ENCODE measurements at places on chromosomes 12 and 14.

DNA sequence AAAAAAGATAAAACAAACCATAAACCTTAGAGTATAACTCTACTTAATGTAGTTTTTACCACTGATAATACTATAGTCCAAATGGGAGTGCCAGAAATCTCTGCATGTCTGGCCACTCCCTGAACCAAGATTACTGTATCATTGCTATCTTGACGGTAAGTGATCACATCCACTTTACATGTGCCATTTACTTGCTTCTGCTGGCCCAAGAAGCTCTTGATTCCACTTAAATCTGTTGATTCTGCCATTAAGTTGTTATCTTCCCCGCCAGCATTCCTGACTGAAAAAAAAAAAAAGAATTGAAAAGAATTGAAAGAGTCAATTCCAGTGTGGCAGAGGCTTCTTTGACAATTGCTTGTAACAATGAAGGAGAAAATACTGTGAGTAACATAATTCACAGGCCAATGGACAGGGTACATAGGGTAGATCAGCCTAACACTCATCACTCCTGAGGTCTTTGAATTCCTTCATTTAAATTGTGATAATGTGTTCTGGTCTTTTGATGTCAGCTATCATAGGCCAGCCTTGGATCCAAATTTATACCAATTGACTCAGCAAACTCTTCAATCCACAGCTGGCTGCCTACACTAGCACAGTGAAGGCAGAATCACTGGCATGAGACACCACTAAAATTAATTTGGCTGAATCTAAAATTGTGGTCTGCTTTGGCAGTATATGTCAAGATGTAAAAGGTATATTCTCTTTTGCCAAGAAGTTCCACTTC, 665.2 kb upstream of the FLRT2 start:
- DNase-seq, result no peak

- no peak for DNase-seq
Observed at GRCh38 chr12:120706029-120706428, 4.2 kb upstream of the UNC119B start.

- DNase-seq, result no peak
Observed at GRCh38 chr14:76100236-76100635, 51.5 kb upstream of the GPATCH2L start.

- DNase-seq, result peak; percentile 49
Observed at GRCh38 chr12:45670346-45671065, 59.0 kb upstream of the ARID2 start.

DNA sequence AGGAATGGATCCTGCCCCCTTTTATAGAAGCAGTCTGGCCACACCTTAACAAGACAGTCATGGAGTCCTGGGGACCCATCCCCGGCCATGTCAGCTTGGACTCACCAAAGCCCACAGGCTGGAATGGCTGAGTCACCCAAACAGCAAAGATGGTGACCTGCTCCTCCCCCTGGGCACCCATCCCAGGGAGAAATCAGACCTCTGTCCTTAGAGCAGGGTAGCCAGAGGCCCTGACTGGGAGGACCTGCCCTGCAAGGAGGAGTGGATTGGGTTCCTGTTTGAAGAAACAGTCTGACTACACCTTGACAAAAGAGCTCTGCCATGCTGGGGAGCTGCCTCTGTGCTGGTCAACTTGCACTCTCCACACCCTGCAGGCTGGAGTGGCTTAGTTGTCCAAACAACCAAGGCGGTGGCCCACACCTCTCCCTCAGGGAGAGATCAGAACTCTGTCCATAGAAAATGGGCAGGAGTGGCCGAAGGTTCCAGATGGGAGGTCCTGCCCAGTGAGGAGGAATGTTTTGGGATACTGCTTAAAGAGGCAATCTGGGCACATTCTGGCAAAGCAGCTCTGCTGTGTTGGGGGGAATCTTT, 16.6 kb downstream of the MGP start:
- DNase-seq, result no peak

- no peak for DNase-seq
Observed at GRCh38 chr12:119082496-119082895, 96.2 kb upstream of the HSPB8 start.

DNA sequence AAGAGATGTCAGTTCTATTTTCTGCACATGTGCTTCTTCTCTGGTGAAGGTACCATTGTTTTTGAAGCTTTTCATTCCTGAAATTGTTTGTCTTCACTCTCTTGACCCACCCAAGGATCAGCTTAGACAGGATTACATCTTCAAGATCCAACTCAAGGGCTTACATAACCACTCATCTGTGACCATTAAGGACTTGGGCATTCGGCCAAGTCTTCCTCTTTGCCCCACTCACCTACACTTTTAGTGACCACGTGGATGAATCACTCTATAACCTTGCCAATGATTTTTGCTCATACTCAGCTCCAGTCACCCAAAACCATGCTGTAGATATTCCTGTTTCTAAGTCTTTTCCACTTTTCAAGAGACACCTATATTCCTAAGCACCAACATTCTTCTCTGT, 36.5 kb upstream of the SSTR1 start:
- no peak for DNase-seq

- no peak for DNase-seq
Observed at GRCh38 chr12:122371475-122372045, 50.9 kb downstream of the CLIP1 start.

- no peak for DNase-seq
Observed at GRCh38 chr14:21018286-21018685, 6.6 kb downstream of the NDRG2 start.

DNA sequence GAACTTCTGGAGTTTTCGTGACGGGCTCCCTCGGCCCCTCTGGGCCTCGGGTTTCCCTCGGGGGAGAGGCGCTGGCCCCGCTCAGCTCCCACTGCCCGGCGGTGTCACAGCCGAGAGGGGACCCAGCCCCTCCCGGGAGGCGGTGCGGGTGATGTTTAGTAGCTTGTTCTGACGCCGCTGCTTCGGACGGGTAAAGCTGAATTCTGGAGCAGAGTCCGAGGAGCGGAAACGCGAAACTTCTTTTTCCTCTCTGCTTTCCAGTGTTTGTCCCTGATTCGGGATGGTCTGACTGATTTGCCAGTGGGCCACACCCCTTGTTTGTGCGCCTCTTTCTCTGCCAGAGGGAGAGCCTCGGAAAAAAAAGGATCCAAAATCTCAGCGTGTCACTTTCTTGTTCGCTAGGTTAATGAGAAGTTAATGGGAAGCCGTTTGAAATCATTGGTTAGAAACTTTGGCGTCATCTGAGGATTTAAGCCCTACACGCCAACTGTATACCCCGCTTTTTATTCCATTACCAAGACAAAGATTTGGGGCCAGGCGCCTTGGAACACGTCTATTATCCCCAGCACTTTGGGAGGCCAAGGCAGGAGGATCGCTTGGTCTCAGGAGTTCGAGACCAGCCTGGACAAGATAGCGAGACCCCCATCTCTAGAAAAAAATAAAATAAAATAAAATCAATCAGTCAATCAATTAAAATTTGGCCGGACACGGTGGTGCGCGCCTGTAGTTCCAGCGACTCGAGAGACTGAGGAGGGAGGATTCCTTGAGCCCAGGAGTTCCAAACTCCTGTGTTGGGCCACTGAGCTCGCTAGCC, 756 bp downstream of the TULP3 start:
- DNase-seq, result no peak

DNA sequence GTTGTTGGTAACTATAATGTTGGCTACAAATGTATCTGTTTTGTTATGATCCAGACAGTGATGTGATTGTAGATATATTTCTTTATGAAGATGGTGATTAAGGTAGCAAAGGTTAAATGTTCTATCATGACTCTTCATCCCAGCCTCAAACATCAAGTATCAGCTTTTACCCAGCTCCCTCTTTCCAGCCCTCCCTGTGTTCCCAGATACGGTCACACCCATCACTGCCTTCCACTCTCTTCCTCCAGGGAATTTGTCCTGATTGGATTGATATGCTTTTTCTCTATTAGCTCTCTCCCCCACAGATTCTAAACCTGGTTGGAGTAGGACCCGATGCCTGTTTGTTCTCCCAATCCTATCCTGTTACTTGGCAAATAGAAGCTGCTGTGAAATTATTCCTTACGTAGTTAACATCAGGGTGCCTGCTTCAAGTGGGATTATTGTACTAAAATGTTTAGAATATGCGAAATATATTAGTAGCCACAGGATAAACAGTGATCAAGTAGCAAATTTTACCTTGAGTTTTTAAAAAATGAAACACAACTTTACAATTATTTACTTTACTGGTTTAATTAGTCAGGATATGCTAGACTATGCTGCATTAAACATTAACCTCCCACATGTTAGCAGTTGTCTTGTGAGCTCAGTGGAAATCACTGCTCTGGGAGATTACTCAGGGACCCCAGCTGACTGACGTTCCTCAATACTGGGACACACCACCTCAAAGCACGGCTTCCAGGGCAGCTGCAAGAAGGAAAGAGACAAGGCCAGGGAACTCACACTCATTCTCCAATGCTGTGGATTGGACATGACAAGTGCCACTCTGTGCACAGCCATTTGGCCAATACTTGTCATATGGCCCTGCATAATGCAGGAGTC, 165.3 kb downstream of the ALX1 start:
- no peak for DNase-seq

DNA sequence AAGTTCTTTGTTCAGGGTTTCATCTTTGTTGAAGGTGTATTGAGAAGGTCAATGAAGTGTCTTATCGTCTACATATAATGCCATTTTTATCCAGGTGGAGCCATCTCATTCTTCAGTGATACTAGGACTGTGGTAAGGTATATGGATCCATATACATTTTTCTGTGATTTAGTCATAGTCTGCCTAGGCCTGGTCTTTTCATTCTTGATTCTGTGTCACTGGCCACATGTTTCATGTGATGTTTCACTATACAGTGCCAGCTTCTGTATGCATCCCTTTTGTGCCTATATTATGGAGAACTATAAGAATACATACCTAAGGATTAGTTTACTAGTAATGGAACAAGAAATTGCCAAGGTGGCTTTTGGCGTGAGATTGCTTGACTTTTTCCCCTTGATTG, 40.5 kb downstream of the VEZT start:
- no peak for DNase-seq

DNA sequence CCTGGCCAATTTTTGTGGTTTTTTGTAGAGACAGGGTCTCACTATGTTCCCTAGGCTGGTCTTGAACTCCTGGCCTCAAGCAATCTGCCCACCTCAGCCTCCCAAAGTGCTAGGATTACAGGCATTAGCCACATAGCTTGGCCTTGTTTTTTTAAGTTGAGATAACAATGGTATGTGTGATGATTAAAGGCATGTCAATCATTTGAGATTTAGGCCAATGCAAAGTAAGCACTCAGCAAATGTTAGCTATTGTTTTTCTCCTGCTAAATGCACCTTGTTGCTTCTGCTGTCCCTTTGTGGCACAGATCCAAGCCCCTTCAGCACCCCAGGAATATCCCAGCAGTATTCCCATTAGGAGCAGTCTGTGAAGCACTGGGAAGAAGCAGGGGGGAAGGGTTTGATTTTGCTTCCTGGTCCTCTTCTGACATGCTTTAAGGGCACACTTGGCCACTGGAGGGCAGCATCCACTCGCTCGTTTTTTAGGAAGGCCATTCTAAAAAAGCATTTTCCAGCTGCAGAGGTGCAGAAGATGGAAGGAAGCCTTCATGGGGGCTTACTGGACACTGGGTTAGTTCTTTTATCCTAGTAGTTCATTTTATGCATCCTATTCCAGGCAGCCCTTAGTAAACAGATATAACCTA, 70.2 kb upstream of the ZFP36L1 start:
- DNase-seq, result peak; percentile 45

GRCh38 chr12:124686370-124687173, 119.2 kb upstream of the NCOR2 start:
- DNase-seq, result no peak

- no peak for DNase-seq
Observed at GRCh38 chr12:12877781-12878455, 13.4 kb upstream of the GPRC5A start.

DNA sequence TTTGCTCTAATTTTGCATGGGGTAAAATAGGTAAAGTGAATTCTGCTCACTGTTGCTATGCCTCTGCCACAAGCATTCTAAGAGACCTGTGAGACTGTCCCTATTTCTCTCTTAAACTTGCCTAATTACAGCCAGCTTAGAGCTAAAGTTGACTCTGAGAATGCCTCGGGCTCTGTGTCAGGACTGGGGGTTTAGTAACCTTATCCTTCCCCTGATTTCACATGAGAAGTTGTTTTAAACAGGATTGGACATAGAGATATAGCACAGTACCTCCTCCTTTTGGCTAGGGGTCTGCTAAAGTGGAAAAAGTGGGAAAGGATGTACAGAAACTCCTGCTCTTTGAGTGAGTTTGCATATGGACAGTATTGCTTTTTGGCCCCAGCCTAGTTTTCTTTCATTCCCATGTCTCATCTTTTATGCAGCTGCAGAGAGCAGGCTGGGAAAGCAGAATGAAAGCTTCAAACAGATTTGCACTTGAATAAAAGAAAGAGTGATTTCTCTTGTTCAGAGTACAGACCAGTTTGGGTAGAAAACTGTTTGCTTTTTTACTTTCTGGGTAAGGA, 122.0 kb downstream of the RAD51B start:
- DNase-seq, result no peak

DNA sequence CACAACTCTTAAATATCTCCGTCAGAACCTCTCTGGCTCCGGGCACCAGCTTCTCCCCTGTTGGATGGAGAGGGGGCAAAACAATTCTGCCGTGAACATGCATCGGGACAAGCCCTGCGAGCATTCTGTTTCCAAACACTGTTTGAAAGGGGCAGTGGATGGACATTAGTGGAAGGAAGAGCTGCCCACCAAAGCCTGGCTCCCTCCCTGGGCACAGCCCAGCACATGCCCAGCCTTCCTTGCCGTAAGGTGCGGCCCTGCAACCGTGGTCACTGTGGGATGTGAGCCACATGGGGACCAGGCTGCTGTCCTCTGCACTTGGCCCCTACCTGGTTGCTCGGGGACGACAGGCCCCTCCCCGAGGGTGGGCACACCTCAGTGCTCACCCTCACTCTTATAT, 54.0 kb downstream of the TRAFD1 start:
- DNase-seq, result no peak

GRCh38 chr14:96762650-96763049, 34.5 kb upstream of the VRK1 start:
- peak; percentile 52 for DNase-seq

DNA sequence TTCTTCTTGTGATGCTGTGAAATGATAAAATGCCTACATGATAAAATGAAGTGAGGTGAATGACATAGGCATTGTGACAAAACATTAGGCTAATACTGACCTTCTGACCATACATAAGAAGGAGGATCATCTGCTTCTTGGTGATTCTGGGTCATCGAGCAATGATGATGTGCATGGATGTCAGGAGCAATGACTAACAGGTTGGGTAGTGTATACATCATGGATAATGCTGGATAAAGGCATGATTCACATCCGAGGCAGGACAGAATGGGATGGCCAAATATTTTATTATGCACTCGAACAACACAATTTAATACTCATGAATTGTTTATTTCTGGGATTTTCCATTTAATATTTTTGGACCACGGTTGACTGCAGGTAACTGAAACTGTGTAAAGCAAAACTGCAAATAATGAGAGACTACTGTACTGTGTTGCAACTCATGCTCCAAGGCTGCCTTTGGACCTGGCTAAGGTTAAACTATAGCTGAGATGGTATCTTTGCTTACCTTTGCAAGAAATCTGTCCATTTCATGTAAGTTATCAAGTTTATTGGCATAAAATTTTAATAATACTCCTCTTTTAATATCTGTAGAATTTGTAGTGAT, 7.6 kb upstream of the SLC25A21 start:
- no peak for DNase-seq

GRCh38 chr12:76495556-76495955, 64.0 kb downstream of the OSBPL8 start:
- no peak for DNase-seq

All from CD4-positive, alpha-beta T cell treated with Interleukin-6 at 100 ng/mL for 8 hours (primary cell).